ENCODE measurements at places on chromosomes 11 and 22.

DNA sequence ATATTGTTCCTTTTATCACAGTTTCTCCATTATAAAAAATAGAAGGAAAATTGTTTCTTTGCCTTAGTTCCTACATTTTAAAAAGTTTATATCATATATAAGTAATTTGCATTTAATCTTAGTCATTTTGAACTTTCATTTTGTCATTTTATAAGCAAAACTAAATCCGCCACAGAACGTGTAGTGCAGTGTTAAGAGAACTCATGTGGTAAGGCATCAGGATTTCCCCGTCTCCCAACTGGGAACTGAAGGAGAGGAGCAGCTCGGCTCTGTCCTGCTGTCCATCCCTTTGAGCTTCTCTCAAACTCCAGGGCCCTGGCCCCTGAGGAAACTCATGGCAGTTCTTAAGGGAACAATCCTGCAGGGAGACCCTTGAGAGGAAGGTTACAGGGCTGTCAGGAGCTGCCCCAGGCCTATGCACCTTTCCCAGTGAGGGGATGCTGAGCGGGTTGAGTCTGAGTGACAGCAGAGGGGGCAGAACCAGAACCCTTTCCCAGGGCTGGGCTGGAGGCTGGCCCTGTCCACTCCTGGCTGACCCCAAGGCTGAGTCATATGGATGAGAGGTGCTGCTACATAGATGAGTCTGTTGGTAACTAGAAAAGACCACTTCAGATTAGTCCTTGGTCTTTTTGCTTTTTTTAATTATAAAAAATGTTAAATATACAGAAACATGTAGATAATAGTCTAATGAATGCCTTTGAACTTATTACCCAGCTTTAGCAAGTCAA lies 333.1 kb downstream of the TBC1D22A start:
- DNase-seq, result no peak

DNA sequence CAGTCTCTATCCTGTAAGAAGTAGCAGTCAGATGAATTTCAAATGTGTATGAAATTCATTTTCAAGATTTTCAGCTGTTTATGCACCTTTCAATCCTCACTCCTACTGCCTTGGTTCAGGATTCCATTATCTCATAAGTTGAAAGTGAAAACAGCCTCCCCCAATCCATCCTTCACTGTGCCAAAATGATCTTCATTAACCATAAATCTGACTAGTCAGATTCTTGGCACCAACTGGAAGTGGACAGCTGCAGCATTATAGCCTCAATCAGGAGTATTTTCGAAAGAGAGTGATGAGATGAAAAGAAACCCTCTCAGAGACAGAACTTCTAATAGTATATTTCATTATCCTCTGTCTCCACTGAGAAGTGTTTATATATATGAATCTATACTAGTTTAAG lies 365.3 kb upstream of the PDGFD start:
- no peak for DNase-seq

GRCh38 chr22:43152003-43152356 lies 621 bp downstream of the TSPO start:
- DNase-seq, result no peak

- DNase-seq, result no peak
These were observed 5.4 kb upstream of the MTMR3 start for GRCh38 chr22:29877620-29878019.

GRCh38 chr11:472272-472671 lies 22.2 kb downstream of the PTDSS2 start:
- no peak for DNase-seq

- DNase-seq, result no peak
These were observed 400.4 kb downstream of the NTM start for GRCh38 chr11:131770801-131771200.

- DNase-seq, result no peak
These were observed 53.0 kb downstream of the RELT start for GRCh38 chr11:73429121-73429750.

DNA sequence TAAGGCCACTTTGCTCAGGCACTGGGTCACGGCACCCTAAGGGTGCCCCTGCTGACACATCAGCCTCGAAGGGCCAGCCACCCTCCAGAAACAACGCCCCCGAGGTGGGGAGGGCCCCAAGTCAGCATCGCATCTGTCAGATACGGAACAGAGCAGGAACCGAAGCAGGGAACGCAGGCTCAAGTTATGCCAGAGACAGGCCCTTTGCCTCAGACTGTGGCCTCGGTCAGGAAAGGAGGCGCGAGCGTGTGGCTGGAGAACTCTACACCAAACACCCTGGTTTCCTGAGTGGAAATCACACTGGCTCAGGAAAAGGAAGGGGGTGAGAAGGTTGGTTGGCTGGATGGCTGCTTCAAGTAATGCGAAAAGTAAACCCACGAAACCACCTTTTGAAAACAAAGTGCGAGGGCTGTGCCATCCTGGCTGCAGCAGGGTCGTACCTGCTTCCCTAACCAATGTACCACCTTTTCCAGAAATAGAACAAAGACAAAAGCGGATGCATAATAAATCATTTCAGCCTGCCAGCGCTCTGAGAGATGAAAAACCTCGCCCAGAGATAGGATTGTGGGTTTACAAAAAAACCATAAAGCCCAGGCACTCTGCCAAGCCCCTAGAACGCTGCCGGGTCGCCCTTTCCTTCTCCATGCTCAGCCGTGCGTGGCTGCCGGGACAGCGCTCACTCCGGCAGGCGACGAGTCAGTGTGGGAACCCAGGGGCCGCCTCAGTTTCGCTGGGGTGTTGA lies 38.6 kb downstream of the TRMU start:
- DNase-seq, result no peak

DNA sequence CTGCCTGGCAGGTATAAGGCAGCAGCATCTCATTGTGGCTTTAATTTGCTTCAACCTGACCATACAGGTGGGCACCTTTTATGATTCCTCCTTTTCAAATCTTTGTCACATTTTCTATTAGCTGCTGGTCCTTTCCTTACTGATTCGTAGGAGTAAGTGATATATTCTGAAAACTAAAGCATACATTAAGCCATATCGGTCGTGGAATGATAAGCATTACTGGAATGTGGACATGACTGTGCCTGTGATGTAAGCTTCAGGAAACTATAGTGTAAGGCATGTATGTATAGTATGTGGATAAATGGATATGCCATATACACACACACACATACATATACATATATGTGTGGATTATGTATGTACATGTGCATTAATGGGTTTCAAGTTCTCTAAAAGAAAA lies 20.8 kb downstream of the YPEL1 start:
- DNase-seq, result no peak

DNA sequence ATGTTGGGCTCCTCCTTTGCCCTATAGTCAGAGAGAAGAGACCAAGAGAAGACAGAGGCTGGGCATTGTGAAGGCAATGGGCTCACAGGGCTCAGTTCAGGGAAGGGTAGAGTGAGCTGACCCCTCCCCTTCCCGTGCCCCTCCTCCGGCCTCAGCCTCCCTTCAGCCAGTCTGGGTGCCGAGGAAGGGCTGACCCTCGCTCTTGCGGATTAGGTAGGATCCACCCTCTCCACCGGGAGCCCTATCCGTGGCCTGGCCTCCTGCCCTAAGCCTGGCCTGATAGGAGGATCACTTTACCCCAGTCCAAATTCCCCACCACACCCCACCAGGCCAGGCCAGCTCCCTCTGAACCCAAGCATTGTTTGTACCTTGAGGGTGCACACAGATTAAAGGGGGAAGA lies 1.8 kb upstream of the PPP1R14B start:
- DNase-seq, result no peak

DNA sequence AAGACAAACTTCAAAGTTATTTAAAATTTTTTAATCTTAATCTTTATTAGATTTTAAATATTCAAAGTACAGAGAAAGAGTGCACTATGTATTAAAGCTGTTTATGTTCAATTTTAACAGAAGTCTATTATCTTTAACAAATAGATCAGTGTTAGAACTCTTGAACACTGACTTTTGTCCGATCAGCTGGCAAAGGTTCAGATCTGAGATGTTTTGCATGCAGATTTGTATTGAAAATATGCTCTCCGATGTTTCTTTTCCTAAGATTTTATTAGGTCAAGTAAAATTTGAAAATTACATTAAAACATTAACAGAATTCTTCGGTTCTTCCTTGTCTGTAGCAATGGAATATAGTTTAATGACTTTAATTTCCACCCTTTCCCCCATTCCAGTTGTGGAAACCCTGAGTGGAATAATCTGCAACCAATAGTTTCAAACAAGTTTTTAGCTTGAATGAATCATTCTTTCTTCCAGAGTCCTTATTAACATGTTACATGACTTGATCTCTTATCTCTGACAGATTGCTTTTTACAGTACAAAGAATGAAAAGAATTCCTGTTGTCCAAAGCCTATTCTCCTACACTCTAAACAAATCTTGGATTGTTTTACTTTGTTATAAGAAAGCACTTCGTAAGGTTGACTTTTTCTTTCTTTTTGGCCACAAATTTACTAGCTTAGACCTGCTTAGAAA lies 11.4 kb upstream of the TCP11L1 start:
- DNase-seq, result no peak

DNA sequence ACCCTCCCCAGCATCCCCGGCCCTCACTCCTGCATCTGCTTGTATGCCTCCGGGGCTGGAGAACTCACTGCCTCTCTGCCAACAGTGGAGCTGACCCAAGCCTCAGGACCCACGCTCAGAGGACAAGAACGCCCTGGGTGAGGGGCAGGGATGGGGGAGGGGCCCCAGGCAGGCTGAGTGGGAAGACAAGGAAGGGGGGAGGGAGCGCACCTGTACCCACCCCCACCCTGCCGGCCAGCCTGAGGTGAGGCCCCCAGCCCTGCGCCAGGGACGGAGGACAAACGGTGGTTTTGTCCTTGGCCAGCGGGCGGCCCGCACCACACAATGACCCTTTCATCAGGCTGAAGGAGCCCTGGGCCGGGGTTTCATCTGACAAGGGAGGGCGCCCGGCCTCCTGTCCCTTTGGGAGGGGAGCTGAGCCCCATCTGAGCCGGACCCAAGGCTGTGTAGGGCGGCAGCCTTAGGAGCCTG lies 10.0 kb downstream of the WNT7B start:
- no peak for DNase-seq

DNA sequence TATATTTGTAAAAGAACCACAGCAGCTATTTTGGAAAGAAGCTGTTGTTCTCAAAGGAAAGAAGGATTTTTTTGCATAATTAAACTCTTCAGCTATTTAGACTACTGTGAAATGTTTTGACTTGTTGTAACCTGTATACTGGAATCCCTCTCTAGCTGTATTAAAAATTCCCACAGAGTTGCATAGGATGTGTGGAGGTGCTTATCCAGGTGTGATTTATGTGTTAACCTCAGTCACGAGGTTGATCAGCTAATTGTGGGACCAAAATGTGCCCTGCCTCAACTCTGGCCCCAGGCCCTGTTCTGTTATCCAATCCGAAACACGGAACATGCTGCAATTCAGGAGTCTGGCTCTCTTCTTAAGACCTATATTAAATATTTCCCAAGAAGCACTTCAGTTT lies 70.1 kb downstream of the LIF start:
- DNase-seq, result no peak

DNA sequence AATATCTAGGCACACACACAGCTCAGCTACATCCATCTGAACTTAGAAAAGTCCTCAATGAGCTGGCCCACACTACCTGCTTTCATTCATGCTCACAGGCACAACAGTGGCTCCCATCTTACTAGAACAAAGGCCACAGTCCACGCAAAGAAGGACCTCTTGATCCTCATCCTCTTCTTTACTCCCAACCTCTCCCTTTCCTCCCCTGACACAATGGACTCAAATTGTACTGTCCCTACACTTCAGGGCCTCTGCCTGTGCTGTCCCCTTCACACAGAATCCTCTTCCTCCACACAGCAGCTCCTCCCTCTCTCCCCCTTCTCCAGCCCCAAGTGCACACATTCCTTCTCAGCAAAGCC lies 12.7 kb downstream of the SMCO4 start:
- DNase-seq, result no peak

DNA sequence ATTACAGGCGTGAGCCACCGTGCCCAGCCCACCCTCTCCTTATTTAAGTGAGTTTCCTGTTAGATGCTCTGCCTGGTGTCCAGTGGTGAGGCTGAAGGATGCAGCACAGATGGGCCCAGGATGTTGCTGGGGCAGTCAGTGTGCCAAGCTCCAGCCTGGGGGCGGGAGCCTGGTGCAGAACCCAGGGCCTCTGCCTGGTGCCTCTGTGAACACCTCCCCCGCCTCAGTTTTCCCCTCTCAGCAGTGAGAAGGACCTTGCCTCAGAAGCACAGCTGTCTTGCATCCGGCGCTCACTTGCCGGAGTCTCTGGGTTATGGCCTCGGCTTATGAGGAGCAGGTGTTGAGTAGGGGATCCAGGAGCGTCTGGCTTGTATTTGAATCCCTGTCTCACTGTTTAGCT lies 116.2 kb downstream of the KIAA1671 start:
- no peak for DNase-seq

DNA sequence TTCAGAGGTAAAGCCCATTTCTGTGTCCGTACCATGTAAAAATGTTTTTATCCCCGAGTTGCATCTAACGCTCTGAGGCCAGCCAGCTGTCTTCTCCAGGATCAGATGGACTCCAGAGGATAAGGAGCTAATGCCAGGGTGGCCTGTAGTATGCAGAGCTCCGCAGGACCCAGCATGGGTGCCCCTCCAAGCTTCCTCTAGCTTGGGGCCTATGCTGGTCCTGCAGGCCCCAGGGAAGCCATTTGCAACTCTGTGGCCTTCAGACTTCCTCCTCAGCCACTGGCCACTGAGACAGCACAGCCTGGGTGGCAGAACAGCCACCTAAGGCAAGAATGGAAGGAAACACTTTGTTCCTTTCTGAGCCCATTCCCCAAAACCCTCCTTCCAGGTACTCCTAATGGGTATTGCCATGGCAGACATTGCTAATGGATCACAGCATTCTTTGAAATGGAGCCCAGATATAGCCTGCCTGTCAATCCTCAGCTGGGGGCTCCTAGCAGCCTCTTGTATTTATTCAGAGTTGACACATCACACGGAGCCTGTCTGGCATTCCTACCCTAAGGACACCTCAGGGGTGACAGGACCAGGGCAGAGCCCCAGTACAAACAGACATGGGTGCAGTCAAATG lies 4.7 kb downstream of the ADA2 start:
- no peak for DNase-seq

GRCh38 chr11:111796696-111797095 lies 30.5 kb upstream of the PPP2R1B start:
- no peak for DNase-seq

DNA sequence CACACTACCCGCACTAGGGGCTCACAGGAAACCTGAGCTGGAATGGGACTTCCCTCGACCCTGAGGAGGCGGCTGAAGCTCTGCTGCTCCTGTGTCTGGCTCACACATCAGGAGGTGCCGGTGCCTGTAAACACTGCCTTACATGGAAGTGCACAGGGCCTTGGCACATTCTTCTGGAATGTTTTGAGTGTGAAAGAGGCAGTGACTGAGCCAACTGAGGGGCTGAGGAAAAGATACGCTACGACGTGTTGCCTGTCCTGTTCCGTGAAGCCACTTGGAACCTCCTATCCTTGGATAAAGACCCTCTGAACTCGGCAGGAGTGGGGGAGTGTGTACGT lies 10.5 kb downstream of the TXN2 start:
- DNase-seq, result no peak

- DNase-seq, result no peak
These were observed 15.1 kb downstream of the EIF4G2 start for GRCh38 chr11:10793470-10794255.

- DNase-seq, result no peak
These were observed 74.2 kb upstream of the IGLL5 start for GRCh38 chr22:22813126-22814075.
